ENCODE measurements at places on chromosomes 3 and 15.

- no peak for DNase-seq
These were observed 20.9 kb downstream of the NEK11 start for GRCh38 chr3:131047582-131047981.

- no peak for DNase-seq
These were observed 73.7 kb upstream of the MB21D2 start for GRCh38 chr3:192991356-192991755.

DNA sequence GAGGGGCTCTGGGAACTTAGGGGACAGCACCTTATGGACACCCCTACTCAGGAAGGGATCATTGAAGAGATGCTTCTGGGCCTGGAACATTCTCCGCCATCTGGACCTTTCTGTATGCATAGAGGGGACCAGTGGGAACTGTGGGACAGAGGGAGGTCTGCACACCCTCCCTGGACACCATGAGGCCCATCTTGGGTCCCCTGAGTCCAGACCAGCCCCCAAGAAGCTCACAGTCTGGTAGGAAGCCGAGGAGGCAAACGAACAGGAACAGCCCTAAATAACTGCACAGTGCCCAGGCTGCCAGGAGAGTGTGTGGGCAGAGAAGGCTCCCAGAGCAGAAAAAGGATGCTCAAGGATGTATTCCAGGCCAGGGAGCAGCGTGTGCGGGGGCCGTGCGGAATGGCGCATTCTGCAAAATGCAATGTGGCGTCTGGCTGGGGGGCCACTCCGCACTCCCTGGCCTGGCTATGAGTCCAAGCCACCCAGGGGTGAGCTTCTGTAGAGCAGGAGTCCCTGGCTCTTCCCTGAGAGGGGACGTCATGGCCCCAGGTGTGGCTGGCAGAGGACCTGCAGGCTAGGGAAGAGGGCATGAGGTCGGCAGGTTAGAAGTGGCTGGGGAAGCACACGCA, 24.5 kb upstream of the KLF13 start:
- DNase-seq = no peak

GRCh38 chr15:69346112-69346511, 47.4 kb downstream of the PAQR5 start:
- no peak for DNase-seq

DNA sequence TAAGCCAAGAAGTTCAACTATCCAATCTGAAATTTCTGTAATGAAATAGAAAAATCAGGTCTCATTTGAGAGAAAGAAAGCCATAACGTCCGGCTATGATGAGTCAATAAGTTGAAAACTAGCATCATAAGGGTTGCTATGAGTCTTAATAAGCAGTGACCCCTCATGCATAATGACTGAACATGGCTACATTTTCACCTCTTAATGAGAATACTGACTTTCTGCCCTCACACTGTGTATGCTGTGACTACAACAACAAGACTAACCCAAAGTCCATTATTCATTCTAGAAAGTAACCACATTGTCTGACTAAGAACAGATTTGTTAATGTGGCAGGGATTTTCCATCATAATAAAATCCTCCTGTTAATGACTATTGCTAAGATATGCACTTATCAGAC, 884.0 kb upstream of the CADM2 start:
- DNase-seq = no peak

- DNase-seq = no peak
These were observed 134.8 kb upstream of the ABI3BP start for GRCh38 chr3:101128001-101128400.
